ENCODE measurements at places on chromosomes 12 and 14.

- DNase-seq: no peak
These were observed 3.9 kb upstream of the POC1B start for GRCh38 chr12:89529738-89530137.

DNA sequence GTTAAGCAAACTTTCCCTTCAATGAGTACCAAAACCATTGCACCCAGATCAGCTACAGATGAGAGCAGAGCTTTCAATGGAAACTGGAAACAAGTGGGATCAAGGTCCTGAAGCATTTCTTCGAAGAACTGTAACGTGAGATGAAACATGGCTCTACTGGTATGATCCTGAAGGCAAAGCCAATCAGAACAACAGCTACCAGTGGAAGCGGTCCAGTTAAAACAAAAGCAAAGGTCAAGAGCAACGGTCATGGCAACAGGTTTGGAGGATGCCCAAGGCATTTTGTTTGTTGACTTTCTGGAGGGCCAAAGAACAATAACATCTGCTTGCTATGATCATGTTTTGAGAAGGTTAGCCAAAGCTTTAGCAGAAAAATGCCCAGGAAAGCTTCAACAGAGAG is 137.9 kb upstream of the CPSF6 start:
- peak; percentile 91 for DNase-seq

DNA sequence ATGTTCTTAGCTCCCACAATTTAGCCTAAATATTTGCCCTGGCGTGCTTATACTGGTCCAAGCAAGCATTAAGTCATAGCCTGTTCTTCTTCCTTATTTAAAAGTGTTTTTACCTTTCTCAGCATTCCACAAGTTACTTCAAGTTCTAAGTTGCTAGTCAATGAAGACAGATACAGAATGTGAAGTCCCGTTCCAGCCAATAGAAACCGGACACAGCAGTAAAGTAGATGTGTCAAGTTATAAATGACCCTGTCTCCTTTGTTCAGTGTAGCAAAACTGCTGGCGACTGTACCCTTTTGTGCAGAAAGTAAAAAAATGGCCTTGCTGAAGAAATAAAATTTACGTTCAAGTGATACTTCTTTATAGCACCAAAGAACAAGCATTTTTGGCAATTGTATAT is 3.9 kb downstream of the SNAPC1 start:
- DNase-seq: no peak

DNA sequence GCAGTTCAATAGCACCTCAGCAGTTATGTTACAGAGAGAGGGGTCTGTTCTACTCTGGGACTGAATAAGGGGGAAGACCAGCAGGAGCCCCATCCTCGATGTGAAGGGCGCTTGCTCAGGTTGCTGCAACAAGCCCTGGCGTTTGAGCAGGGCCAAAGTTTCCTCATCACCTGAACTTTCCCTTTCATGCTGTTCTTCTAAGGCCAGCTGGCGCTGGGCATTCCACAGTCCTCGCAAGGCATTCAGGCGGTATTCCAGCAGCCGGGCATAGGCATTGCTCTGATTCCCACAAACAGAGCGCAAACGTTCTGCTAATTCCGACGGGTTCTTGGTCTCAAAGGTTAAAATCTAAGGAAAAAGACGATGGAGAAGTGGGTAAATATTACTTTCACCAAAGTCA is 62.8 kb downstream of the HECTD4 start:
- no peak for DNase-seq

- no peak for DNase-seq
These were observed 11.5 kb upstream of the EID3 start for GRCh38 chr12:104291867-104292524.

DNA sequence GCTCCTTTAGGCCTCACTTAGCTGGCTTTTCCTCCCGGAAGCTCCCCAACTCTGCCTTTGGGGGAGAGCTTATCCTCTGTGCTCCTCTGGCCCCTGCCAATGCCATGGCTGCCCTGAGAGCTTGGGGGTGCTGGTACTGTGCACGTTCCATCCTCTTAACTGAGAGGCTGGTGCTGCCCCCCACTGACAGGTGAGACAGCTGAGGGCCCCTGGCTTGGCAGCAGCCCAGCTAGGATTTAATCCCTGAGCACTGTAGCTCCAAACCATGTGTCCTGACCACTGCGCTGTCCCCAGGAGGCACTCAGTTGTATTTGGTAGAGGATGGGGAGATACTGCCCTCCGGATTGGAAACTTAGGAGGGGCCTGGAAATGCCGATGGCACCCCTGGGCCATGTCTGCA is 46.1 kb downstream of the UBE3B start:
- no peak for DNase-seq

- no peak for DNase-seq
These were observed 78.1 kb upstream of the NOS1 start for GRCh38 chr12:117439531-117440001.

- no peak for DNase-seq
These were observed 29.8 kb downstream of the FNTB start for GRCh38 chr14:65016471-65016870.

GRCh38 chr12:121980191-121980891 is 41.3 kb upstream of the BCL7A start:
- DNase-seq: peak; percentile 13

DNA sequence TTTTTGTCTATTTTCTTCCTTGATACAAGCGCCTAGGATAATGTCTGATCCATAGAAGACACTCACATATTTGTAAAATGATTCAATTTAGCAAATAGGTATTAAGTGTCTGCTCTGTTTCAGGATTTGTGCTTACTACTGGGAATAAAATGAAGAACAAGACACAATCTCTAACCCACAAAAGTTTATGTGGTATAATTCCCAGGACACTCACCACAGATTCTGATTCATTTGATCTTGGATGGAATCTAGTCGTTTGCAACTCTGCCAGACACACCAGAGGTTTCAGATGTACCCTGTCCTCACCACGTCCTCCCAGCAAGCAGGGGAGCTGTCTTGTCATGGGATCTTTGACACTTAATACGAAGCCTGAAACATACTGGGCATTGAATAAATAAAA is 208.3 kb downstream of the LRIG3 start:
- peak; percentile 17 for DNase-seq

DNA sequence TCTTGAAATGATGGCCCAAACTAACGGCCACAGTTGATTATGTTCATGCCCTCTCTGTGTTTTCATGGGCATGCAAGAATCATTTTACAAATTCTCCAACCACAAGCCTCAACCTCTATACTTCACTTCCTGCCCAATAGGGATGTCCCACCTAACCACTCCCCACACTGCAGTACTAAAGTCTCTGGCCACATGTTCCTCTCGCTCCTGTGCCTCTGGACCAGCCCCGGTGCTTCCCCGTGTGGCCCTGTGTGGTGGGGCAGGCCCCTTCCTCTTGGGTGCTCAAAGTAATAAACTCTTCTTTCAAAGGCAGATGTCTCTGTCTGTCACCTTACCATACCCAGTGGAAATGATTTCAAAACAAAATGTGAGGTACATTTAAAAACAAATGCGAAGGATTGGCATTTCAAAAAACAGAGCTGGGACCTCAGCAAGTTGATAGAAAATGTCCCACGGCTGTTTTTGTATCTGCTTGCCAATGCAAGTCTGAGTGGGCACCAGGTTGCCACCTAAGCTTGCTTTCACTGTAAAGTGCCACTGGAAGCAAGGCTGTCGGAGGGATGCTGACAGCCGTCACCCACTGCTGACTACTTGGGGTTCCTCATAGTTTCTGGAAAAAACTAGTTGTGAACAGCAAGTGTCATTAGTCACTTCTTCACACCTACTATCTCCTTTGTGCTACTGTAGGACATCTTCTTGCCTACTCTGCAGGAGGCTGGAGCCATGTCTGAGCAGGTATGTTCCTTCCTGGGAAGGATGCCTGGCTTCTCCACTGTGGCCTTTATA is 8.2 kb upstream of the SERPINA11 start:
- no peak for DNase-seq

- no peak for DNase-seq
These were observed 2.5 kb upstream of the LRIG3 start for GRCh38 chr12:58922849-58923248.

DNA sequence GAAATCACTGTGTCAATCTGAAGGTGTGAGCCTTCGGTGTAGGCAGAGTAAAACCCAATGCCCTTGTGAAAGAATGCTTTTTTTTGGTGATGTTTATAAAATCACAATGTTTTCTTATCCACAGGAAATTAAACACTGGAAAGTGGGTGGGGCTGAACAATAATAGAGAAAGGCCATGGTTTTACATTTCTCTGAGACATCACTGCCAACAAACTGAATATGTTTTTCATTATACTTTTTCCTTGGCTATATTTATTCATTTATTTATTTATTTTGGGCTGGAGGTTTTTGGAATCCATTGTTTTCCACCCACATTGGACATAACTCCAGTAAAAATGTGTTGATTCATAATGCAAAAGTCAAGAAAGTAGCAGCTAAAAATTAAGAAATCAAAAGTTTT is 16.9 kb downstream of the LRRK2 start:
- no peak for DNase-seq

GRCh38 chr12:18719922-18720510 is 17.8 kb downstream of the PLCZ1 start:
- no peak for DNase-seq

- no peak for DNase-seq
These were observed 686.4 kb downstream of the GALC start for GRCh38 chr14:87306409-87307168.

- DNase-seq: no peak
These were observed 53.7 kb upstream of the PLXNC1 start for GRCh38 chr12:94094700-94095099.

DNA sequence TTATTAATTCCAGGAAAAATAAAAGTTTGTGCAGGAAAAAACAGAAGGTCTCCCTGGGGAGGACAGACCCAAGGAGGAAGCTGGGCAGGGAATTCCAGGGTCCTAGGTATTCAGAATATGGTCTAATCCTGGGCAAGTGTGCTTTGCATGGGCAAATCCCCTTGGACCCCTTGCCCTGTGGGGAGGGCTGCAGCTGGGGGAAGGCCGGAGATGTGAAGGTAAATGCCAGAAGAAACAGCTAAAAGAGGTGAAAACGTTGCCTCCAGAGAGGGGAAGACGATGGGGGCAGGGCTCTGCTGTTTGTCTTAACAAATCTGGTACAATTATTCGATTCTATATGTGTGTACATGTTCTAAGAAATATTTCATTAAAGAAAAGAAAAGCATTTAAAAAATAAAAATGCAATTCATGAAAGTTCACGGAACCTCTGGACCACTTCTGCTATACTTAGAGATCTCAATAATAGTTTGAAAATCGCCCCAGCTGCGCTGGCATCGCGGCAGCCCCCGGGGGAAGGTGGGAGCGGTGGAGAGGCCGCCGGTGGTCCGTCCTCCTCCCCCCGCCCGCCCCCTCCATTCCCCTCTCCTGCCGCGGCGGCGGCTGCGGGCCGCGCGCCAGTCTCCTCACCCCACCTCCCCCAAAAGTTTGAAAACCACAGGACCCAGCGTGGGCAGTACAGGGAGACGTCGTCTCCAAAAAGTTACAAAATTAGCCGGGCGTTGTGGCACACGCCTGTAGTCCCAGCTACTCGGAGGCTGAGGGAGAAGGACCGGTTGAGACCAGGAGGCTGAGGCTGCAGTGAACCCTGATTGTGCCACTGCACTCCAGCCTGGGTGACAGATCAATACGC is 1.5 kb upstream of the PRPF40B start:
- no peak for DNase-seq

DNA sequence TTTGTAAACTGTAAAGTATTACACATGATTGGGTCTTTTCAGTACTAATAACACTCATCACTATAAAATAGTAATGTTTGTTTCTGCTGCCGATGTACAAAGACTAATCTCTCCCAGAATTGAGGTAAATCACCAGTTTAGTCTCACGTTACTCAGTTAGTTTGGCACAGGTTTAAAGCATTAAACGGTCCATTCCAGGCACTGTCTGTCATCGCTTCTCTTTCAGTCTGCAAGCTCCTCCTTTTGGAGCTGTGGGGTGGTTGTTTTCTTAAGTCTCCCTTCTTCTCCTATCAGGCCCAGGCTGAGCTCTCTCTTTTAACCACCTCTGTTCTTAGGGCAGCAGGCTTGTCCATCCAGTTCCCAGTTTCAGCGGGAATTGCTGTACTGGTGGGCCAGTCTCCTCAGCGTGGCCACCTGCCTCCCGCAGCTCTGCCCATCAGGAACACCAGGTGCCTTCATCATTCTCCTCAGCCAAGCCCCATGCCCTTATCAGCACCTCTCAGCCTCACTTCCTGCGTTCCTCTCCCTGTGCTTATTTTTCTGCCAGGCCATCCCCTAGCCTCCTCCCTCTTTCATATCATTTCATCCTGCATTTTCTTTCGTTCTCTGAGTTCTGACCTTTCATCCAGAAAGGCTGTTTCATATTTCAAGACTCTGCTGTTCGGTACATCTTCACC is 149.0 kb downstream of the TGFB3 start:
- DNase-seq: no peak

- DNase-seq: no peak
These were observed 747 bp downstream of the IRF2BPL start for GRCh38 chr14:77027538-77028383.

GRCh38 chr14:101844219-101844618 is 82.7 kb downstream of the PPP2R5C start:
- DNase-seq: no peak

- no peak for DNase-seq
These were observed 99.6 kb downstream of the DYRK2 start for GRCh38 chr12:67747869-67748742.

- no peak for DNase-seq
These were observed 25.5 kb downstream of the SLC25A3 start for GRCh38 chr12:98618952-98619351.

GRCh38 chr14:21279783-21280182 is at the start of gene RPGRIP1:
Gene RPGRIP1, plus strand, starts transcription at chr14:21280083. Its CDS starts 7,894 bp downstream, at chr14:21287977.
- no peak for DNase-seq

DNA sequence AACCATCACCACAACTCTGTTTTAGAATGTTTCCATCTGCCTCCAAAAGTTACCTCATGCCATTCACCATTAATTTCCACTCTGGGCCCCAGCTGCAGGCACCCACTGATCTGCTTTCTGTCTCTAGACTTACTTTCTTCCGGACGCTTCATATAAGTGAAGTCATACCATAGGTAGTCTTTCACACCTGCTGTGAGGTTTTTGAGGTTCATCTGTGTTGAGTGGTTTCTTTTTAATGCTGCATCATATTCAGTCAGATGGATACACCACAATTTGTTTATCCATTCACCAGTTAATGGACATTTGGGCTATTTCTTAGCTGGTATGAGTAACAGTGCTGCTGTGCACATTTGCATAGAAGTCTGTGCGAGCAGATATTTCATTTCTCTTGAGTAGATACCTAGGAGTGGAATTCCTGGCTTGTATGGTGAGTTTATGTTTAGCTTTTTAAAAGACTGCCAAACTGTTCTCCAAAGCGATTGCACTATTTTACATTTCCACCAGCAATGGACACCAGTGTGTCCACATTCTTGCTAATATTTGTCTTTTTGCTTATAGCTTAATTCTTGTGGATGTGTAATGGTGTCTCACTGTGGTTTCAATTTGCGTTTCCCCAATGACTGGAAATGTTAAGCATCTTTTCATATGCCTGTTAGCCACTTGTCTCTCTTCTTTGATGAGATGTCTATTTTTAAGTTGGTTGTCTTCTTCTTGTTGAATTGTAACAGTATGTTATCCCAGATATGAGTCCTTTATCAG is 48.3 kb downstream of the ZFYVE21 start:
- DNase-seq: no peak
